ENCODE measurements at places on chromosomes 7 and 10. TPM values are rescaled to one million over a fixed set of nuclear protein-coding genes. Genes with fewer than 3 reads are reported as not detected.

Gene EBLN1
- total RNA-seq: not detected

DNA sequence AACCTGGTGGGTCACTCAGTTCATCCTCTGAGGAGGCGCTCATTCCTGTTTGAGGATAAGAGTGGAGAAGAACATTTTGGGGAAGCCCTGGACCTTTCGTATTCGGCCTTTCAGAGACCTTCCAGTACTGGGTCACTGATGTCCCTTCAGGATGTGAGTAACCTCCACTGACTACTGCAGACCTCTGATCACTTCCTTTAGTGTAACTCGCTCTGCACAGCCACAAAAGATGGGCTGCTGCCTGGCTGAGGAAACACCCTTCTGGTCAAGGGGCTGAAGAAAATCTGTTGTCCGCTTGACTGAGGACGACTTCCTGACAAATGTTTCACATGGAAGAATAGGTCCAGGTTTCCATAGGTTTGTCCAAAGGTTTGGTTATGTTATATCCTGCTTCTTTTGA, 15.9 kb upstream of the TBXAS1 start:
- no peak for DNase-seq

Gene TMEM270
- total RNA-seq: not detected

- no peak for DNase-seq
These were observed 164.3 kb upstream of the TCERG1L start for GRCh38 chr10:131475803-131476202.

DNA sequence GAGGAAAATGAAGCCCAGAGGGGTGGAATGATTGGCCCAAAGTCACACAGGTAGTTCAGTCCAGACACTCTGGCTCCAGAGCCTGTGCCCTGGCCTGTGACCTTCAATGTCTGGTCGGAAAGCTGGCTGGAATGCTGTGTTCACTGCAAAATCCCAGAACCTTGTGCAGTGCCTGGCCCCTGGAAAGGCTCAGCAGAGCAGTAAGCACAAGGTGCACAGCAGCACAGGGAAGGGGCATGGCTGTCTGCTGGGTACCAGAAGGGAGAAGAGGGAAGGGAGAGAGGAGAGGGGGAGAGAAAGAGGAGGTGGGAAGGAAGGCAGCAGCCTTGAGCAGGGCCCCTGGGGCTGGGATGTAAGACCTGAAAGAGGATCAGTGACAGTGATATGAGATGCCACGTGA, 28.4 kb upstream of the C10orf71 start:
- DNase-seq: no peak

DNA sequence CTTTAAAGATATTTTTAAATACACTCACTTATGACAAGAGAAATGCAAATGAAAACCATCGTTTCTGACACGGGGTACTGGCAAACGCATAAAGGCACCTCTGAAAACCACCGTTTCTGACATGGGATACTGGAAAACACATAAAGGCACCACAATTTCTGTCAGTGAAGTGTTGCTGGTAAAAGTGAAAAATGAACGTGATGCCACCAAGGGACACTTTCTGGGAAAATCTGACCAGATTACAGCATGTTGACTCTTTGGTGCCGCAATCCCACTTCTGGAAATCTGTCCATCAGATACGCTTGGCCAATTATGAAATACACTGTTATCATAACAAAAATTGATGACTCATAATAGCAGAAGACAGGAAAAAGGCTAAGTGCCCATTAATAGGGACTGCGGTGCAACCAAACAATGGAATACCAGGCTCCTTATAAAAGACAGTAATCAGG, 131.7 kb downstream of the ZMYND11 start:
- DNase-seq: no peak

GRCh38 chr10:115706026-115706425, 567.0 kb downstream of the GFRA1 start:
- DNase-seq: no peak

Gene UBN2
- 6.7 TPM for total RNA-seq

DNA sequence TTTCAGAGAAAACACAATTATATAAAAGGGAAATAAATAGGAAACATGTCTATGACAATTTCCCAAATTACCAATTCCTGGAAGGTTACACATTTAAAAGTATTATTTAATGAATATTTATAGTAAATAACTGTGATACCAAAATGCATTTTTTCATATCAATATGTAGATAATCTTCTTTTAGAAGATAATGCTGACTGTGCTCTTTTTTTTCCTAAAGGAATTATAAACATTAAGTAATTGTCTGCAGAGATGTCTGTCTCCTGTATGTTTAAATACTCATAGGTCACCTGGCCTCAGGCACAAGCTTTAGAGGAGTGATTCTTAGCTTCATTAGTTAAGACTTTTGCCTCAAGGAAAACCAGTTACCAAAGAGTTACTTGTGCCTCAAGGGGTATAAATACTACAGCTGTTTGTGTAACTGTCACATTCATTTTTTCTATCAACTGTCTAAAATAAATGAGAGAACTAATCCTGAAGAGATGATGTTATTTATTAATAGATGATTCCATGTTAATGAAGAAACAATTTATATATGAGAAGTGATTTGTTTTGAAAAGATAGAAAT, 77.1 kb downstream of the DNAJC1 start:
- DNase-seq: no peak

DNA sequence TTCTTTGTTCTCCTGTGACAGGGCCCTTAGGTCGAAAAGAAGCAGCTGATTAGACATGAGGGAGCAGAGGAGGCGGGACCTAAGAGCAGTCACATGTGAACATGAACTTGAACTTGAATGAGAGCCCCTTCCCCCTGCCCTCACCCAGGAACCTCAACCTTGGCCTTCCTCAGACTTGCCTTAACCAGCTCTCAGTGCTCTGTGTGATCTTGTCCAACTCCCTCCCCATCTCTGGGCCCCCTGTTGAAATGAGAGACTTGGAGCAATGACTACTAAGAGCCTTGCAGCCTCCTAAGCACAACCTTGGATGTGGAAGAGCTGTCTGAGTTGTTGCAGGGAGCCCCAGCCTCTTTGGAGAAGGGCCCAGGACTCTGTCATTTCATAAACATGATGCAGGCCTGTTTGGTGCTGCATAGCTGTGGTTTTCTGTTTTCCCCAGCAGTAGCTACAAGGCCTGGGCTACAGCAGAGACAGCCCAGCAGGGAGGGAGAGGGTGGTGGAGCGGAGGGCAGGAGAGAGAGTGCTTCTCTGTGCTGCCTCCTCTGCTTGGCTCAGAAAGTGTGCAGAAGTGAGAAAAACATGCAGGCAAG, 123.9 kb upstream of the ZMIZ1 start:
- DNase-seq: no peak

Gene NODAL
- not detected for total RNA-seq

GRCh38 chr7:5502721-5503243, 79.1 kb upstream of the TNRC18 start:
- DNase-seq: no peak

Gene RNF32
- 0.43 TPM for total RNA-seq

DNA sequence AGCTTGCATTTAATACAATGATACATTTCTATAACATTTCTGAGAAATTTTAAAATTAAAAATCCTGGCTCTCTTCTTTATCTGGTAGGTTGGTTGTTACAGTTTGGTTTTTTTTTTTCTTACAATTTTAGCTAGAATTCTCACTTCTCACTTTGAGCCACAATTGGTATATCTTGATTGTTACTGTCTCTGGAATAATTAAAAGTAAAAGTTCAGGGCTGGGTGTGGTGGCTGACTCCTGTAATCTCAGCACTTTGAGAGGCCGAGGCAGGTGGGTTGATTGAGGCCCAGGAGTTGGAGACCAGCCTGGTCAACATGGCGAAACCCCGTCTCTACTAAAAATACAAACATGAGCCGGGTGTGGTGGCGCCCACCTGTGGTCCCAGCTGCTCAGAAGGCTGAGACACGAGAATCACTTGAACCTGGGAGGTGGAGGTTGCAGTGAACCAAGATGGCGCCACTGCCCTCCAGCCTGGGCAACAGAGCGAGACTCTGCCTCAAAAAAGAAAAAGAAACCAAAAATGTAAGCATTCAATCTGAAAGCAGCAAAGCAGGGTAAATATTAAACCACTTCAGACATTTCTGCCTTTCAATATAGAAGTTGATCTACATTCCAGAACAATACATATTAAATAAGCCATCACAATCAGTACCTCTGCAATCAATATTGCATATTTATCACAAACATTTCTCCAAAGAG, 88.6 kb upstream of the PFKP start:
- no peak for DNase-seq

Gene PNLIPRP2
- total RNA-seq: 0.56 TPM

Gene TMEM139
- 0.32 TPM for total RNA-seq

Gene TFPI2
- total RNA-seq: 1.3 TPM

- no peak for DNase-seq
These were observed 66.0 kb upstream of the DOCK1 start for GRCh38 chr10:126839094-126839761.

DNA sequence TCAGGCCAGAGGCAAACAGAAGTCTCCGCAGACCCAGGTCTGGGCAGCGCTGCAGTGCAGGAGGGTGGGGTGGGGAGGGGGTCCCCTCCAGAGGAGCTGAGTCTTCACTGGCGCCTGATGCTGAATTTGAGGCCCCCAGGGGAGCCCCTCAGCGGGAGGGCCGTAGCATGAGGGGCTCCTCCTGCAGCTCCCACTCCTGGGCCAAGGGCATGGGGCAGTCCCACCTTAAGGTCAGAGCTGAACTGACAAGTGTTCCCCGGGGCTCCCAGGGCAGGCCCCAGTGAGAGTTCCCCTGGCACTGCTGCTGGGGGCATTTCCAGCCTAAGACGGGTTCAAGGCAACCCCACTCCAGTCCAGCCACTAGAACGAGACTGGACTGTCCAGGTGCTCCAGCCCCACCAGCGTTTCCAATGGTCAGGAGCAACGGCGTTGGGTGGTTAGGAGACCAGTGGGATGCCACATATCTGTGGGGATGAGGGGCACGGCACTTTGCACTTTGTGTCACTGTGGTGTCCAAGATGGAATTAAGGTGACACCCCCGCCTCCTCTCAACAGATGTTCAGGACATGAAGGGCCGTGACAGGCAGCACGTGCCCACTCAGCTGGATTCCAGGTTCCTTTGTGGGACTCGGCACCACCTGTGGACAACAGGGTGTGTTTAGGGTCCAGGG, 139.1 kb downstream of the PTPRN2 start:
- no peak for DNase-seq

- no peak for DNase-seq
These were observed 1073.5 kb upstream of the LRRN3 start for GRCh38 chr7:110017405-110017804.

- no peak for DNase-seq
These were observed 9.2 kb upstream of the GRB10 start for GRCh38 chr7:50791938-50792341.

DNA sequence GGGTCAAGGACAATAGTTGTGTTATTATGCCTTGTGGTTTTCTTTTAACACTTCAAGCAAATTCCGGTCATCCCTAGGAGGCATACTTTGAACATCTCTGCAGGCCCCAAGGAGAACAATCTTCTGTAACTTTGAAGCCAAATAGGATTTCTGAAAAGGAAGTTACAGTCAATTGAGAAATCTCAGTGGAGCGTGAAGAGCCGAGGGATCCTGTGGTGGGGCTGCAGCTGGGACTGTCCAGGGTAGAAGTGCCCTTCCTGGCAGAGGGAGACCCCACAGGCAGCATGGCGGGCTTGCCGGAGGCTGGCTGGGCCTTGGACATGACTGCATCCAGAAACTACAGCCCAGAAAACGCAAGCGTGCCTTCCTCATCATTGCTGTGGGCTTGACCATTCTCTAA, 179.7 kb downstream of the PTPN20 start:
- no peak for DNase-seq

All from activated T-cell treated with anti-CD3 and anti-CD28 coated beads, Interleukin-2, amount 50 U/mL, for 4 hours (primary cell).